ENCODE measurements at places on chromosomes 5 and 9. TPM values are rescaled to one million over a fixed set of nuclear protein-coding genes. Genes with fewer than 3 reads are reported as not detected.

Gene RORB
- total RNA-seq = 3.8 TPM

Gene SFXN1
- 34.0 TPM for total RNA-seq

Gene PCDHA6
- total RNA-seq = 0.17 TPM

Gene TEX48
- not detected for total RNA-seq

Gene OR1L6
- not detected for total RNA-seq

Gene ANGPTL2
- 63.0 TPM for total RNA-seq

Gene PRDM9
- not detected for total RNA-seq

Gene CCDC187
- total RNA-seq = not detected

Gene RETREG1
- 1.4 TPM for total RNA-seq

Gene MYORG
- total RNA-seq = 0.94 TPM

Gene UBAC1
- 37.9 TPM for total RNA-seq

Gene HRH2
- 1.6 TPM for total RNA-seq

Gene CEL
- 0.70 TPM for total RNA-seq

Gene SAXO1
- total RNA-seq = not detected

Gene FOXD4L3
- not detected for total RNA-seq

Gene PCDHGA6
- 3.7 TPM for total RNA-seq

Gene IGIP
- 5.5 TPM for total RNA-seq

Gene KLF4
- total RNA-seq = 84.7 TPM

Gene CTSV
- total RNA-seq = 0.82 TPM

Gene PPP3R2
- not detected for total RNA-seq

Gene DRD1
- not detected for total RNA-seq

Gene ROPN1L
- 0.09 TPM for total RNA-seq

Gene SPATA6L
- total RNA-seq = 1.0 TPM

Gene WDR36
- 23.9 TPM for total RNA-seq

Gene AGXT2
- total RNA-seq = not detected

Gene PTGER4
- 7.7 TPM for total RNA-seq

Gene FOXD4L6
- total RNA-seq = 0.09 TPM

Gene PCDHB7
- total RNA-seq = 0.23 TPM

Gene ARHGEF39
- 1.5 TPM for total RNA-seq

Gene F2RL2
- 12.0 TPM for total RNA-seq

Gene TMEM232
- 1.1 TPM for total RNA-seq

Gene NTRK2
- total RNA-seq = 5.4 TPM

Gene INSL6
- not detected for total RNA-seq

Gene PCDHB9
- total RNA-seq = 0.43 TPM

Gene NME5
- total RNA-seq = 1.2 TPM

Gene BSPRY
- not detected for total RNA-seq

Gene NTNG2
- total RNA-seq = 1.3 TPM

Gene SHROOM1
- total RNA-seq = 2.6 TPM

Gene CCDC192
- 2.0 TPM for total RNA-seq

Gene NPDC1
- total RNA-seq = 67.6 TPM

Gene BARX1
- 0.09 TPM for total RNA-seq

Gene XRCC4
- 2.6 TPM for total RNA-seq

Gene NEURL1B
- total RNA-seq = 1.5 TPM

Gene FREM1
- total RNA-seq = 1.8 TPM

Gene MARCHF11
- total RNA-seq = not detected

Gene SPEF2
- 1.8 TPM for total RNA-seq

Gene FKTN
- 22.0 TPM for total RNA-seq

Gene GRXCR2
- not detected for total RNA-seq

Gene LRRC19
- total RNA-seq = not detected

Gene SLC9A3
- total RNA-seq = 3.2 TPM

Gene ANKRD31
- total RNA-seq = 0.09 TPM

Gene ANKDD1B
- total RNA-seq = 1.1 TPM

Gene PITX1
- total RNA-seq = 0.17 TPM

Gene KIAA0825
- total RNA-seq = 1.3 TPM

Gene FAF2
- total RNA-seq = 34.8 TPM

Gene EDIL3
- 73.9 TPM for total RNA-seq

Data from pericardium fibroblast (primary cell).